Muscle of arm (tissue), 14 donors: ENCODE measurements at places on chromosomes 2 and 18.
A peak's percentile ranks its signal among the peaks of the same experiment; 100 is the strongest.

DNA sequence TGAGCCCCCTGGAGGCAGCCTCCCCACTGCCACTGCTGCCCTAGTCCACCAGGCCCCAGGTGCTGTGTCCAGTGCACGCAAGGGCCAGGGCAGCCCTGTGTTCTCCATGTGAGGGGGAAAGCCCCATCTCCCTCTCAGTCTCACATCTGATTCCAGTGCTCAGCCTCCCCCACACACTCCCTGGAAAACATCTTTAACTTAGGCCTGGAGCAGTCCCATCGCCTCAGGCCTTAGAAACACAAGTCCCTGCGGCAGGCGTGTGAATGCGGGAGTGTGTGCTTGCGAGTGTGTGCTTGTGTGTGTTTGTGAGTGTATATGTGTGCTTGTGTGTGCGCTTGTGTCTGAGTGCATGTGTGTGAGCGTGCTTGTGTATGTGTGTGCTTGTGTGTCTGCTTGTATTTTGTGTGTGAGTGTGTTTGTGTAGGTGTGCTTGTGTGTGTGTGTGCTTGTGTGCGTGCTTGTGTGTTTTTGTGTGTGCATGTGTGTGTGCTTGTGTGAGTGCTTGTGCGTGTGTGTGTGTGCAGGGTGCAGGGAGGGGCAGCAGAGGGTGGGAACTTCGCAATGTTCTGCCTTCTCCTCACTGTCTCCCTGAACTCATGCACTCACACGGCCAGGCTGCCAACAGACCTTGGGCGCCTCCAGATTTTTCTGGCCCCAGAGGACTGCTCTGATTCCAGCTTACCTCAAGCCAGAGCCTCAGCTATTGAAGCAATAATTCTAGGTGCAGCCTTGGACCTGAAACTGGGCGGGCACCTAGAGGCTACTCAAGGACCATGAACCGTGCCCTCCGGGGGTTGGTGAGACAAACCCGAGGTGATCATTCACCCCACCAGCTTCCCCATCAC, 139.6 kb downstream of the CABLES1 start:
- DNase-seq: no peak

GRCh38 chr18:55522011-55522410, 66.0 kb downstream of the TCF4 start:
- no peak for DNase-seq

- DNase-seq: no peak
Measured at GRCh38 chr2:160301420-160301819, 101.3 kb upstream of the ITGB6 start.

DNA sequence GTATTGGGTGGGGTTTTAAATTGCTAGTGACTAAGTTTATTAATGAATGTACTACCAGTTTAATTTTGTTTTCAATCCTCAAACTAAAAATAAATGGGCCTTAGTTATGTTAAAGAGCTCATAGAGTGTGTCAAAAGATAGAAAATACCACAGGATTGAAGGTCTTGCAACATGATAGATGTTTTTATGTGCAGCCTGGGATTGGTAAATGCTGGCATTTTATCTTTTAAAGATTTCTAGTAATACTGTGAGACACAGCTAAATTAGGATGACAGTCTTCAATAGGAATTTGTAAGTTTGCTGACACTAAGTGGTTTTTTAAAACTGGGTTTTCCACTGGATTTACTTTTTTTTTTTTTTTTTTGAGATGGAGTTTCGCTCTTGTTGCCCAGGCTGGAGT, 122.3 kb downstream of the HAUS1 start:
- no peak for DNase-seq

GRCh38 chr18:40738321-40738880, 1216.6 kb upstream of the PIK3C3 start:
- no peak for DNase-seq

GRCh38 chr2:74275228-74275627, 68.0 kb downstream of the SLC4A5 start:
- DNase-seq: no peak

DNA sequence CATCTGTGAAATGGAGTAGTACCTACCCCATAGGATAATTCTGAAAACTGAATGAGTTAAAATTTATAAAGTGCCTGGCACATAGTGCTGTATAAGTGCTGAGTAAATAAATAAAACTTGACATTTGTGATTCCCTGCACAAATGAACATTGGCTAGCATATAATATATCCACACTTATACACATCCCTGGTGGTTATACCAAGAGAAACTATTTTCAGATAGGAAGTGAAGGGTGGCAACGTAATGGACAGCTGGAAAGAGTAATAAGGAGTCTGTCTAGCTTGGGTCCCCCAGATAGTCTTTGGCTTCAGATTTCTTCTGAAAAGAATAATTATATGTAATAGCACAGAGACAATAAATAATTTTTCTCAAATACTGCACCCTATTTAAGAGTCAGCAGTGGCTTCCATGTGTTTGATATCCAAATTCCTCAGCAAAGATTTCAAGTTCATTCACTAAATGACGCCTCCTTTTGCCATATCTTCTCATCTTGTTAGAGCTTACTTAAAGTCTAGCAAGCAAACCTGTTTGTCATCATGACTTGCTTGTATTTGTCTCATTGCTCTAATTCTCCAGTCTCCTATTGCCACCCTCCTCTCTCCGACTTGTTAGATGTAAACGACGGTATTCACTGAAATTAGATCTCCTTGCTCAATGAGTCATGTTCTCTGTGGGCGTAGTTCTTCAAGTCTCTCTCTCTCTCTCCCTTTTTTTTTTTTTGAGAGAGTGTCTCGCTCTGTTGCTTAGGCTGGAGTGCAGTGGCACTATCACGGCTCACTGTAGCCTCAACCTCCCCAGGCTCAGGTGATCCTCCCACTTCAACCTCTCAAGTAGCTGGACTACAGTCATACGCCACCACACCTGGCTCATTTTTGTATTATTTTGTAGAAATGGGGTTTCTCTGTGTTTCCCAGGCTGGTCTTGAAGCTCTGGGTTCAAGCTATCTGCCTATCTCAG, 8.7 kb upstream of the ADGRF3 start:
- DNase-seq: no peak

DNA sequence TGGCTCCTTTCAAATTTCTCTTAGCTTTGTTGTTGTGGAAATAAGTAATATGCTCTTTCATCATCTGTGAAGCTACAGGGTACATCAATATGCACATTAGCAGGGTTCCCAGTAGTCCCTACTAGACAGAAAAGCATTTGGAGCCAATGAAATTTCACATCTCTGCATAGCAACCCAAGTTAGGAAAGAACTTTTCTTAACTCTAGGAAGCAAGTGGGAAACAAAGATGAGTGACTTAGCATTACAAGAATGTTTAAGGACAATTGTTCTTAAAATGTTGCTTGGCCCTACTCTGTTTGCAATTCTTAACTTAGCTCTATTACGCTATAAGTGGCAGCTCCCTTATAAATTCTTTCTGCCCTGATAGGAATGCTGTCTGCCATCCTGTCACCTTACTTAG, 39.6 kb downstream of the ZEB2 start:
- DNase-seq: no peak

DNA sequence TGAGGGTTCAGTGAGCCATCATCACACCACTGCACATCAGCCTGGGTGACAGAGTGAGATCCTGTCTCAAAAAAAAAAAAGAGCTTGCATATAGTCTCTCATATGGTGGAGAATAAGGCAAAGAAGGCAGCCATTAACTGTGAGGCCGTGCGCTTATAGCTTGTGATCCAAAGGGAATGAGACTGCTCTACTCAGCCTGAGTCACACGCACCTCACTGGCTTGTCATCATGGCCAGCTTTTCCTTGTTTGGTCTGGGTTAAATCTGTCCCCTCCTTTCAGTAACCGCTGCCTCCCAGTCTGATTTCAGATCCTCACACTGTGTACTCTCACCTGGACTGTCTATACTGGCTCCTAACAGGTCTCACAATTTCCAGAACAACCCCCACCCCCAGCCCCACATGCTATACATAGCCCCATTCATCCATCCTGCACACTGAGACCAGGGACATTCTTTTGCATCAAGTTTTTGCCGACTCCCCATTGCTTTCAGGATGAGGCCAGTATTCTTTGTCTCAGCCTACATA, 35.3 kb upstream of the ANKRD44 start:
- DNase-seq: no peak

- DNase-seq: no peak
Measured at GRCh38 chr2:114769110-114769509, 326.7 kb downstream of the DPP10 start.

- DNase-seq: no peak
Measured at GRCh38 chr2:190062601-190063000, at the start of gene MSTN. MSTN (minus strand) TSS chr2:190062729; CDS start chr2:190062596, 133 bp downstream.

- DNase-seq: no peak
Measured at GRCh38 chr2:234300391-234300925, 196.4 kb downstream of the ARL4C start.

DNA sequence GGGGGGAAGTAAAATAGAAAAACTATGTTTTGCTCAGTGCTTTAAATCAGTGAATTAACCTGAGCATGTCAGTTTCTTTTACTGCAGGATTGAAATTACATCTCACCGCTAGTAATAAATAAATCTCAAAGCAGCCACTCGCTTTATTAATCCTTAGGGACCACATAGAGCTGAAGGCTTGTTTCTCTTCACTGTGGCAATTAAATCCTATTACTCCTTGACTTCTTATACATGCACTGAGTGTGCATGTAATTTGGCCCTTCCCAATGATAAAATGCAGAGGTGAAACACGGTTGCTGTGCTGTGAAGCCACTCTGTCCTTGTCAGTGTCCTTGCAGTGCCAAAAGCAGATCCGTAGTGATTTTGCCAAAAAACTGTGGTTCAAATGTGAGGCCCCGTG, 77.1 kb upstream of the RBM44 start:
- no peak for DNase-seq

- DNase-seq: no peak
Measured at GRCh38 chr18:80233201-80233835, 14.0 kb downstream of the PARD6G start.

DNA sequence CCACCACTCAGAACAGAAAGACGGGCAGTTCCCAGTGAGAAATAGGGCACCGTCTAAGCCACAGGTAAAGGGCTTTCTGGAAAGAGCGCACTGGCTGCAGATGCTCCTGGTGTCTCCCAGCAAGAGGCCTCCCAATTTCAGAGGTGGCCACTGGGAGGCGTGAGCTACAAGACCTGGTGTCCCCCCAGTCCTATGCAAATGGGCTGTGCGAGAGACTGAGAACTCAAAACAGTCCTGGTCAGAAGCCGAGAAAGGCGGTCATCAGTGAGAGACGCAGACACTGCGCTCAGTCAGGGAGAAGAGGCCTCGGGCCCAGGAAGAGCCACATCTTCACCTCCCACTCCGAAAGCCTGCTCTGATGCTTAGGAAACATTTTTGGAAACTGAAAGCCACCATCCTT, 179.5 kb downstream of the EIPR1 start:
- no peak for DNase-seq

GRCh38 chr18:69763821-69764220, 183.9 kb downstream of the CD226 start:
- no peak for DNase-seq

DNA sequence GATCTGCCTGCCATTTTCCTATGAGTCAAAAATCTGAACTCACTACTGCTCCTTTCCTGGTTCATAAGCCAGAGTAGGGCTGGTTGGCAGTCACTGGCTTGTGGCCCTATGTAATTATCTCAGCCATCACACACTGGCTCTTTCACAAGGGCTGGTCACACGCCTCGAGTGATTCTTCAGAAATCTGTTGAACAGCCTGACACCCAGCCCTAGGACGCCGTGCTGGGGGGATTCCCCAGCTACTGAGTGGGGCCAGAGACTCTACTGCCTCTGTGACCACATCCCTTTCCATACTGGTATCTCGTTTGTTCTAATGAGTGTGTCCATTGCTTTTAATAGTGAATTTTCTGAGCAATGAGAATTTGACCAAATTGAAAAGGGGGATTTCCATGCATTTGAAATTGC, 45.8 kb upstream of the RBM44 start:
- no peak for DNase-seq

DNA sequence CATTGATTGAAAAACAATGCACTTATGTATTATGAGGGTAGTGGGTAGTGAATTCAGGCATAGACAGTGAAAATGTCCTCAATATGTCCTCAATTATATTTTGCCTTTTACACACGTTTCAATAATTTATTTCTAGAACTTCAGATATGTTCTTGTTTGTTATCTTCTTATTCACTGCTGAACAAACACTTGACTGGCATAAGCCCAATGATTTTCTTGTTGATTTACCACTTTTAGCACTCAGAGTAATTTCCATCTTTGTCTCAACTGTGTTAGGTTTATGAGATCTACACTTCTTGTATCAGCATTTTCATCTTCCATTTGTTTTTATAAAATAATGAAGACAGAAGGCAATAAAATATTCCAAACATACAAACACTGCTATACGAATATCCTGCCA, 61.8 kb upstream of the DCC start:
- no peak for DNase-seq

- DNase-seq: no peak
Measured at GRCh38 chr18:74604361-74604760, 6.7 kb downstream of the ZNF407 start.

- DNase-seq: no peak
Measured at GRCh38 chr18:75035928-75036327, 173.0 kb downstream of the PTGR3 start.

DNA sequence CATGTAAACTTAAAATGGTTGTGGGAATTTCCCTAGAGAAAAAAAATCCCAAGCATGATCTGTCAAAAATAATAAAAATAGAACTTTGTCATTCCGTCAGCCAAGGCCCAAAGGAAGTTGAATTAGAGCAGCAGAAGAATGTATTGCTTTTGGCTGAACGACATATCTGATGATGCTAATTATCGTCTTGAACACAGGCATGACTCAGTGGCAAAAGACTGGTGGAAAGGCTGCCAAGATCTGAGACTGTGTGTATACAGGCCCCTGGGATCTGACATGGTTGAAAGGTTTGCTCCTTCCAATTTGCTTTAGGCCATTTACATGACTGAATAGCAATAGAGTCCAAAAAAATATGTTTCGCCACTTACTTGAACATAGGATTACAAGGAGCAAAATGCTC, 1057.1 kb upstream of the CRIM1 start:
- DNase-seq: peak; percentile 52
